ENCODE measurements at places on chromosomes 2 and 18. TPM values are rescaled to one million over a fixed set of nuclear protein-coding genes. Genes with fewer than 3 reads are reported as not detected.

GRCh38 chr2:37771600-37772088 is 100.2 kb upstream of the CDC42EP3 start:
- DNase-seq: no peak

DNA sequence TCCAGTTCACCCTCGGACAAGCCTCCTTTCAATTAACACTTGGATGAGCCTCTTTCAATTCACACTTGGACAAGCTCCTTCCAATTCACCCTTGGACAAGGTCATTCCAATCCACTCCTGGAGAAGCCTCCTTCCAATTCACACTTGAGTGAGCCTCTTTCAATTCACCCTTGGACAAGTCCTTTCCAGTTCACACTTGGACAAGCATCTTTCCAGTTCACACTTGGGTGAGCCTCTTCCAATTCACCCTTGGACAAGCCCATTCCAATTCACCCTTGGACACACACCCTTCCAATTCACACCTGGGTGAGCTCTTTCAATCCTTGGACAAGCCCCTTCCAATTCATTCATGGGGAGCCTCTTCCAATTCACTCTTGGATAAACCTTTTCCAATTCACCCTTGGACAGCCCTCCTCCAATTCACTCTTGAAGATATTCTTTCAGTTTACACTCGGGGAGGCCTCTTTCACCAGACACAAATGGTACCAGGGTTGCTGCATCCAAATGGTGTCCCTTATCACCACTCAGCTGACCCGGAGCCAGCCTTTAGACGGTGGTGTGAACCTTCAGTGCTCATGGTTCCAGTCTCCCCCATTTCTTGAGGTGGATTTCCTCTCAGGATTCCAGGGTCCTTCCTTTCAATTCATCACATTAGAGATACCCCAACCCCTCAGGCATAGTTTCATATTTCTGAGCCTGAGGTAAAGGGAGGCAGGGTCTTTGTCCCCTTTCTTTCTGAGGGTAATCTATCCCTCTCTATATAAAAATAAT is 183.6 kb downstream of the SH3BP4 start:
- DNase-seq: no peak

DNA sequence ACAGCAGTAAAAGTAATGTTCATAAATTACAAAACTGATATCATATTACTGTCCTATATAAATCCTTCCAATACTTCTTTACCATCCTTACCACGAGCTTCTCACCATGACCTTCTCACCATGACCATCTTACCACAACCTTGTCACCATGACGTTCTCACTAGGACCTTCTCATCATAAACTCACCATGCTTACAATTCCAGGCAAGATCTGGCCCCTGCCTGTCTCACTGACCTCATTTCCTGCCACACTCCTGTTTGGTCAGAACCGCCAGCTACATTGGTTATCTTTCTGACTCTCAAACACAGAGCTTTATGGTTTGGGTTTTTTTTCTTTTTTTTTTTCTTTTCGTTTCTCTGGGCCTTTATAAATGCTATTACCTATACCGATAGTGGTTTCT is 827.6 kb downstream of the RNF144A start:
- no peak for DNase-seq

GRCh38 chr2:181380581-181380980 is 76.6 kb upstream of the ITGA4 start:
- DNase-seq: no peak

- no peak for DNase-seq
Observed at GRCh38 chr2:122682356-122682755, 926.9 kb downstream of the TSN start.

DNA sequence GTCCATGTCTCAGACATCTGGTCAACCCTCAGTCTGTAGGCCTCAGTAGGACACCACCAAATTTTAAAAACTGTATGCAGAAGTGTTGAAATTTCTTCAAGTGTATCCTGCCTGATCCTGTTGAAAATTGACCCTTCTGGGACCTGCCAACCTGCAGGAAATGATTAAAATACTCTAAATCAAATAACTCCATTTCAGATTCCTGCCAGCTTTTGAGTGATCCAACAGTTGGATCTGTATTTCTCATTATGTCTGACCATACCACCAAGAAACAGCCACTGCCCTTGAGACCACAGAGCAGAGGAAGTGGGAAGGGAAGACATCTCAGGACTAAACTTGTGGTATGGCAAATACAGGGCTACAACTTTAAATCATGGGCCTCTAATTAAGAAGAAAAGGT is 113.4 kb downstream of the ANTXR1 start:
- DNase-seq: no peak

GRCh38 chr18:49924293-49924983 is 111.1 kb upstream of the ACAA2 start:
- no peak for DNase-seq

GRCh38 chr2:38829971-38830370 is 45.8 kb downstream of the DHX57 start:
- no peak for DNase-seq

GRCh38 chr18:79554321-79554720 is 125.3 kb upstream of the CTDP1 start:
- DNase-seq: no peak

- no peak for DNase-seq
Observed at GRCh38 chr18:8826971-8827370, 121.6 kb downstream of the MTCL1 start.

- DNase-seq: no peak
Observed at GRCh38 chr2:195810340-195811098, 153.5 kb downstream of the SLC39A10 start.

The CXCR2 gene
- total RNA-seq: under 0.01 TPM

The FEZ2 gene
- total RNA-seq: 60.3 TPM

The C1QL2 gene
- 0.41 TPM for total RNA-seq

The PTRHD1 gene
- total RNA-seq: 41.2 TPM

The MAP2 gene
- total RNA-seq: 678 TPM

The COL6A3 gene
- total RNA-seq: 12.2 TPM

All from frontal cortex (tissue), 4 donors.